Stimulated activated CD8-positive, alpha-beta memory T cell treated with anti-CD3 and anti-CD28 coated beads, Interleukin-4, amount 100 ng/mL, for 4 hours (primary cell): ENCODE measurements at places on chromosomes 6 and 20.

DNA sequence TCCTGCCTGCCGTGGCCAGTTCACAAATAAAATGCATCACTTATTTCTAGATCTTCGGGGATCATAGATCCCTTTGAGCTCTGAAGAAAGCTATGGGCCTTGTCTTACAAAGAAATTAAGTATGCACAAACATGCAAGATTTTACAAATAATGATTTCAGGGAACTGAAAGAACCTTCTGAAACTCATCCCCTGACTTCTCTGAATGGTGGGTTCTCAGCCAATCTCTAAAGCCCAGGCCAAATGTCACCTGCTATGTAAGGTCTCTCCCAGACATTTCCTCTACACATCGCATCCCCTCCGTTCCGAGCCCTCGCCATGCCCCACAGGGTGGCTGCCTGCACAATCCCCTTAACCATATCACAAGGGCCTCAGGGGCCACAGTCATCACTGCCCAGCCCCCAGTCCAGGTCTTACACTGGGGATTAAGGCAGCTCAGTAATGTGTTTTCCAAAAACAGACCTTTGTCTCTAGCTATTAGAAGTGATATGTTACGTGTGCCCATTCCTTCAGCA is 16.1 kb upstream of the ANKRD60 start:
- DNase-seq, result no peak

GRCh38 chr6:14985366-14985765 is 260.5 kb upstream of the JARID2 start:
- no peak for DNase-seq

- no peak for DNase-seq
Observed at GRCh38 chr20:56843386-56843785, 214.3 kb downstream of the TFAP2C start.

- no peak for DNase-seq
Observed at GRCh38 chr6:48429021-48429420, 318.0 kb upstream of the PTCHD4 start.

- no peak for DNase-seq
Observed at GRCh38 chr6:8628063-8628462, 192.7 kb upstream of the SLC35B3 start.

- DNase-seq, result no peak
Observed at GRCh38 chr20:47669152-47669425, 116.2 kb downstream of the SULF2 start.
